ENCODE measurements at places on chromosomes 7 and 10.

- DNase-seq: no peak
Observed at GRCh38 chr7:167090-167855, 25.1 kb upstream of the FAM20C start.

DNA sequence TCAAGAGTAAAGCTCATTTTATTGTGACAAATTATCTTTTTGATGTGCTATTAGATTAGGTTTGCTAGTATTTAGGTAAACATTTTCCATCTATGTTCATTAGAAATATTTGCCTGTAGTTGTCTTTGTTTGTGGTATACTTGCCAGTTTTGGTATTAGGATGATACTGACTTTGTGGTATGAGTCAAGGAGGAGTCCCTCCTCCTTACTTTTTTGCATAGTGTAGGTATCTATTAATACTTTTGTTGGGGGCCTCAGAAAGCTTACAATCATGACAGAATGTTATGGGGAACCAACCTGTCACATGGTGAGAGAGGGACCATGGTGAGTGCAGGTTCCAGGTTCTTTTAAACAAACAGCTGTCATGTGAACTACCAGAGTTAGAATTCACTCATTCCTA, 102.1 kb downstream of the ZWINT start:
- DNase-seq: no peak

DNA sequence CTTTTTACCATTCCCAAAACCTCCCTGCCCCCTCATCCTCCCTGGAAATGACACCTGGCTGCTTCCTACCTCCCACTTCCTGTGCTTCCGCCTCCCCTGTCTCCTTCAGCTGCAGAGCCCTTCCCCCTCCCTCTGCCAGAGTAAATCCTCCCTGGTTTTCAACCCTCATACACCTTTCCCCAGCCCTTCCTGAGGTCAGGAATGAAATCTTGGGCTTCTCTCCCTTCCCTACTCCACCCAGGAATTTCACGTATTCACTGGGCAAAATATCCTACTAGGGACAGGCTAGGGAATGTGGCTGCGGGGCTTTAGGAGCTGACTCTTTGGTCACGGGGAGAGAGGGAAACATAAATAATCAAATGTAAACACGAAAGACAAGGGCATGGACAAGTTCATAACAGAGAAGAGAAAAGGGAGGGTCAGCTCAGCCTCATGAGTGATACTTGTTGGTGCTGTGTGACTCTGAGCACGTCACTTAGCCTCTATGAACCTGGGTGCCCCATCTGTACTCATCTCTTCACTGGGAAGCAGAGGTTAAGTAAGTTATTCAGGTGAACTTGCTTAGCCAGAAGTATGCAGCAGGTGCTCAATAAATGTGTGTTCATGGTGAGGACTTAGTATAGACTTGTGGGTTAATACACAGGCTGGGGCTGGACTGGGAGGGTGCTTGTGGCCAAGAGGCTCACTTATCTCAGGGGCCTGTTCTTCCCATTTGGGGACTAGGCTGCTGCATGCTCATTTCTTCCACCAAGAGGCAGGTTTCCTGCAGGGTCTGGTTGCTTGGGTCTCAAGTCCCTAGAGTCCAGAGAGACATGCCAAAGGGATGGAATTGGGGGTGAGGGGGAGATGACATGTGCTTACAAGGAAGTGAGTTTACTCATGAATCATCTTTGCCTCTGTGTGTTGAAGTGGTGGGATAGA, 10.0 kb upstream of the DUSP5 start:
- no peak for DNase-seq

DNA sequence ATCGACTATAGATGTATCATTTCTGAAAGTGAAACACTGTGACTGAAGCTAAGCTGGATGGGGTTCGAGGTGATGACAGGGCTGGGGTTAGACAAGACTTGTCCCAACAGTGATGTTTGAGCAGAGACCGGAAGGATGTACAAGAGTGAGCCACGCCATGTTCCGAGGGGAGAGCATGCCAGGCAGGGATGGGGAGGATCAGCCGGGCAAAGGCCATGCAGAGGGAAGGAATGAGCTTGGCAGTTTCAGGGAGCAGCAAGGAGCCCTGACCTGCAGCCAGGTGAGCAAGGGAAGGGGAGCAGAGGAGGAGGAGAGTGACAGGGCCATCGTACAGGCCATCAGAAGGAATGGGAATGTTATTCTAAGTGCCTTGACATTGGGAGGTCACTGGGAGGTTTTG, 114.9 kb upstream of the GPR26 start:
- no peak for DNase-seq

- DNase-seq: no peak
Observed at GRCh38 chr10:20195076-20195475, 378.8 kb downstream of the PLXDC2 start.

DNA sequence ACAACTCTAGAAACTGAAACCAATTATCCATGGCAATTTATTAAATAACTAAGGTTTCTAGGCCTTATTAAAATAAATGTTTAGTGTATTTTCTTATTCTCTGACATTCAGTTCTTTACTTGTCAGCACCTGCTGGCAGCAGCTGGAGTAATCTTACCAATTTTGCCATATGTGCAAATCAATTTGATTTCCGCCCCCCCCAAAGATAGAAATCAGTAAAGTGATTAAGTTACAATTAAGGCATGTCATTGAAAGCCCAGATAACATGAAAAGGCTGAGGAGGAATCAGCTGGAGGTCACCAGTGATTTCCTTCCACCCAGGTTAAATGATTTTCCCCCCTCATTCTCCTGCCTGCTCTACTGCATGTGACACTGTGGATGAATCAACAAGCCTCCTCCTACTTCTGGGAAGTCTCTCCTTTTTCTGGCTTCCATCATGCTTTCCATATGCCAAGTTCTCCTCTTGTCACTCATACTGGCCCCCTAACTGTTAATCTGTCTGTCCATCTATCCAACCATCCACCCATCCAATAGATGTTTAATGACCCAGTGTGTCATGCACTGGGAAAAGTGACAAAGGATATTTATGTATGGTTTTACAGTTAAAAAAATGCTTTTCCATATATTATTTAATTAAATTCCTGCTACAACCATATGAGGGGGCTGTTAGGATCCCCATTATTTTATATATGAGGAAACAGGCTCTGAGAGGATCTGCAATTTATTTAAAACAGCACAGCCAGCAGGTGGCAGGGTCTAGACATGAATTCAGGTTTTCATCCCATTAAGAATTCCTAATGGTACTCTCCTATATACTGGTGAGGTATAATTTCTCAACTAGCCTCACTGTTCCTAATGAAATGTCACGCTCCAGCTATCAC, 116.5 kb downstream of the ATXN7L1 start:
- no peak for DNase-seq

Measured in activated naive CD4-positive, alpha-beta T cell (primary cell).